ENCODE measurements at places on chromosomes 11 and 22. TPM values are rescaled to one million over a fixed set of nuclear protein-coding genes. Genes with fewer than 3 reads are reported as not detected.

Gene OR8D1
- total RNA-seq, result not detected

Gene NELL1
- not detected for total RNA-seq

Gene TOP3B
- 26.4 TPM for total RNA-seq

Gene SERPING1
- 157 TPM for total RNA-seq

Gene PHLDA2
- total RNA-seq, result 64.9 TPM

Gene SERPIND1
- total RNA-seq, result 0.71 TPM

Gene ZW10
- 17.5 TPM for total RNA-seq

Data from myometrial cell (primary cell).